ENCODE measurements at places on chromosomes 6 and 20.

DNA sequence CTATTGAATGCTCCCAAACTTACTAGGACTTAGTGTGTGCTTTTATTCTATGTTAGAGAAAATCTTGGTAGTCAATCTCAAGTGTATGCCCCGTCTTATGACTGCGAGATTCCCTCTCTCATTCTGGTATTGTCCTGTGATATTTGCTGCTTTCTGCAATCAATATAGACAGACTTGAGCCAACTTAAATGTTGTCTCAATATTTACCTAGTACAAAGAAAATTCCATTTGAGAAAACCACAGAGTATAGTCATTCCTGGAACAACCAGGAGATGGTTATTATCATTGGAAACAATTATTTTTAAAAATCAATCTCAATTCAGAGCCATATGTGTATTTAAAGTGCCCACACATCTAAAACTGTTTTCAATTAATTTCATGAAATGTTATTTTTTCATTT is 330.0 kb downstream of the NRN1 start:
- no peak for DNase-seq

DNA sequence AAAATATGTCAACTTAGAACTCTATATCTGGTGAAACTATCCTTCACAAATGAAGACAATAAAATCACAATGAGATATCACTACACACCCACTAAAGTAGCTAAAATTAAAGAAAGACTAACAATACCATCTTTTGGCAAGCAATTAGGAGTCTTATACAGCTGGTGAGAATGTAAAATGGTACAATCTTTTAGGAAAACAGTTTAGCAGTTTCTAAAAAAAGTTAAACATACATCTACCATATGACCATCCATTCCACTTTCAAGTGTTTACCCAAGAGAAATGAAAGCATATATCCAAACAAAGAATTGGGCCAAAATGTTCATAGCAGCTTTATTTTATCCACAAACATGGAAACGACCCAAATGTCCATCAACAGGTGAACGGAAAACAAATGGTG is 13.8 kb upstream of the EEF1A1 start:
- no peak for DNase-seq

GRCh38 chr6:85395746-85396145 is 54.1 kb upstream of the NT5E start:
- no peak for DNase-seq

GRCh38 chr6:25173246-25173645 is 105.9 kb upstream of the CARMIL1 start:
- no peak for DNase-seq

GRCh38 chr6:44676826-44677433 is 289.4 kb downstream of the CDC5L start:
- DNase-seq, result no peak

- no peak for DNase-seq
Measured at GRCh38 chr6:20763296-20763695, 229.0 kb downstream of the CDKAL1 start.

DNA sequence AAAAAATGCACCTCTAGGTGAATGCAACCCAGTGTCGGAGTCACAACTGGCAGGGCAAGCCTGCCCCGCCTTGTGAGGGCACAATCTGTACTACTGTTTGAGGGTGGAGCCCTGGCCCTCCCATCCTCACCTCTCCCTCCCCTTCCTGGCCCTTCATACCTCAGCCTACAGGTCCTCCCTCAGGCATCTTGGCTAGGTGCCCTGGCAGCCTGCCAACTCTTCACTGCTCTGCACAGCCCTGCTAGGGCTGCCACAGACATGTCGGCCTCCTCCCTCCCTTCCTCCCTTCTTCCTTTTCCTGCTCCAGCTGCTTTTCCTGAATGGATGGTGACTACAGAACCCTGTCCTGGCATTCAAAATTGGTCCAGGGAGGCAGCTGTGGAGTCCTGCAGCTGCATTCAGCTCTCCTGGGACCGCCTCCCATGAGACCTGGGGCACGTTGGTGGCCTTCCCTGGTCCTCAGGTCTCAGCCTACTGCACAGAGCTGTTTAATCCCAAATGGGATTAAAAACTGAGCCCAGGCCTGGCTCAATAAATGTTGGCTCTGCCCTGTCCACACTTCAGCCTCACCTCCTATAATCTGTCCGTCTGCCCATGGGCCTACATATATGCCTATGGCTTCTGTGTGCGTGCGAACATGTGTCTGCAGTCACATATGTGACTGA is 52.7 kb downstream of the CDH22 start:
- no peak for DNase-seq

DNA sequence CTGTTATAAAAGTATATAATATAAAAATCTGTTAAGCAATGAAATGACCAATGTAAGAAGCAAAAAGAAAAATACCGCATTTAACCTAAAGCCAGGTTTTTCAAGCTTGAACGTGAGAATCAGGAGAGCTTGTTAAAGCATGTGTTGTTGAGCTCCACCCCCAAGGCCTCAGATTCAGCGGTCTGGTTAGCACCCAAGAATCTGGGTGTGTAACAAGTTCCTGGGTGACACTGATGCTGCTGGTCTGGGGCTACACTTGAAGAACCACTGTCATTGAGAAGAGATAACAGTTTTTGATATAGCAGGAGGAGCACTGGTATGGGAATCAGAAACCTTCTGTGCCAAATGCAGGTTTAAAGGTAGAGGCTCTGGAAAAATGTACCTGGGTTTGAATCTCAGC is 154.0 kb downstream of the ID4 start:
- DNase-seq, result no peak

DNA sequence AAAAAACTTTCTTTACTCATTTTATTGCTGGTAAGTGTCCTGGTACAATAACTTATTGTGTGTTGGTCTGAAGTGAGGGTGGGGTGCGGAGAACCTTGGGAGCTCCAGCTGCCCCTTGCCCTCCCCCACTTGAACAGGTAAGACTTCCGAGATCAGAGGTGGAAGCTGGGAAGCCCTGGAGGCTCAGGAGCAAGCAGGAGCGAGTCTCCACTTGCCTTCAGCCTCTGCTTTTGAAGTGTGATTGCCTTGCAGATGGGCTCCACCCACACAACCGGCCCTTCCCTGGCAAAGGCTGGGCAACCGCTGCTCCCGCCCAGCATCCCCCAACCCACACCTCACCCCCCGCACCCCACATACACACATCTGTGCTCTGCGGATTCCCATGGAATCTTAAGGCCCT is 179.6 kb downstream of the TFAP2C start:
- no peak for DNase-seq

DNA sequence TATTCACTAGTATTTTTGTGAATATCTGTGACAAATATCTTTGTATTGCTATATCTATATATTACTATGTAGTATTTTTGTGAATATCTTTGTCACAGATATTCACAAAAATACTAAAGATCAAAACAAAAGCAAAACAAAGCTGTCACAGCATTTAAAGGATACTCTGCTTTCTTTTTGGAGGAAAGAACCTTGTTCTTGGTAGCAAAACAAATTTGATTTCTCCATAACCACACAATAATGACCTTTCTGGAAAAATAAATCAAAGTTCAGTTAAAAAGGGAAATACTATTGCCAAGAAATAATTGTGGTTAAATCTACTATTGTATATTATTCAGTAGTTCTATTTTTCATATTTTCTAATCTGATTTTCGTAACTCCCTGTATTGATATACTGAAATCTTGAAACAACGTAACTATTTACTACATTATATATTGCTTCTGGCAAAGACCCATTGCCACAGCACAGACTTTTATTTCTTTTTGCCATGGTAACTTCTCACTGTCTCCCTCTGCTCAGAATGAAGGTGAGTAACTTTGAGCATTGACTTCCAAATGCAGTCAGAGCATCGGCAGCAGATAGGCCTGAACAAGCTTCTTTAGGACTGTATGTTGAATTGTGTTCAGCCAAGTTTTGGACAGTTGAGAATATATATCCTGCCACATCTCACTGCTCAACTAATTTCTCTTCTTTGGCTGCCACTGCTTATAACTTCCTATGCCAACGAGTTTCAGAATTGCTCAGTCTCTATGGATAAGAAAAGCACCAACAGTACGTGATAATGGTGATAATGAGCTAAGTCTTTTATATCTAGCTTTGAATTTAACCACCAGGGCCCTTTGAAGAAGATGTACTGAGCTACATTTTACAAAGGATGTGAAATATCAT is 1097.2 kb upstream of the GJE1 start:
- DNase-seq, result no peak

GRCh38 chr6:116084284-116084683 is 16.4 kb upstream of the NT5DC1 start:
- no peak for DNase-seq

- DNase-seq, result no peak
Measured at GRCh38 chr20:6818033-6818808, 50.7 kb downstream of the BMP2 start.

DNA sequence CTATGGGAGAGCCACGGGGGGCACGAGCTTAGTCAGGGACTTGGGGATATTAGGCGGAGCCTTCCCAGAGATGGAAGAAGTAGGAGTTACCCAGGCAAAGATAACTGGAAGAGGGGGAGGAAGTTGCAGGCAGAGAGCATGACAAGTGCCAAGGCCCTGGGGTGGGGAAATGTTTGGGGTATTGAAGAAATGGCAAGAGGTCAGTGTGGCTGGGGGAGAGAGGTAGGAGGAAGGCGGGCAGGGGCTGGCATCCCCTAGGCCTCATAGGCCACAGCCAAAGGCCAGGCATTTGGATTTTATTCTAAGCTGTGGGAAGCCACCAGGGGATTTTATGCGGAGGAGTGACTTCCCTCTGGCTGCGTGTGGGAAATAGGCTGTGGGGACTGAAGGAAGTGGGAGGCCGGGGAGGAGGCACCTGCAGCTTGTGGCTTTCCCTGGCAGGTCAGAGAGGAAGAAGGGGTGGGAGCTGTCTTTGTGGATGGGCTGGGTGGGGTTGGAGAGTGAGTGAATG is 22.7 kb downstream of the SNAI1 start:
- DNase-seq, result no peak

DNA sequence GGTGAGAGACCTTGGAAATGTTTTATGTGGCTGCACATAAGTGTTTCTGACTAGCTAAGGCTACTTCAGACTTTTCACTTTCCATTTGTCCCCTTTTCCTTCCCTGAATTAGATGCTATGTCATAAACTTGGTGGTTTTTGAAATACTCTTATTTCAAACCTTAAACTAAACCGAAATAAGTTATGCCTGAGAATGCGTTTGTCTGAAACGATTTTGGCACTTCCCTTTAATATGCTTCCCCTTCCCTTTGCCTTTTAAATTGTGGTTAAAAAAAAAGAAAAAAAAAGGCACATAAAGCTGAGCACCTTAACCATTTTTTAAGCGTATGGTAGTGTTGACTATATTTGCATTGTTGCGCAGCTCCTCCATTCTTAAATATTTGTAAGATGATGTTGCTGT is 14.3 kb downstream of the ZNF451 start:
- DNase-seq, result no peak

- DNase-seq, result no peak
Measured at GRCh38 chr20:42252116-42252515, 633.9 kb upstream of the CHD6 start.

GRCh38 chr6:16227605-16228004 is 10.8 kb upstream of the GMPR start:
- no peak for DNase-seq

- no peak for DNase-seq
Measured at GRCh38 chr6:106729841-106730240, 100.5 kb downstream of the QRSL1 start.

- no peak for DNase-seq
Measured at GRCh38 chr6:24660105-24660504, 6.6 kb downstream of the TDP2 start.

DNA sequence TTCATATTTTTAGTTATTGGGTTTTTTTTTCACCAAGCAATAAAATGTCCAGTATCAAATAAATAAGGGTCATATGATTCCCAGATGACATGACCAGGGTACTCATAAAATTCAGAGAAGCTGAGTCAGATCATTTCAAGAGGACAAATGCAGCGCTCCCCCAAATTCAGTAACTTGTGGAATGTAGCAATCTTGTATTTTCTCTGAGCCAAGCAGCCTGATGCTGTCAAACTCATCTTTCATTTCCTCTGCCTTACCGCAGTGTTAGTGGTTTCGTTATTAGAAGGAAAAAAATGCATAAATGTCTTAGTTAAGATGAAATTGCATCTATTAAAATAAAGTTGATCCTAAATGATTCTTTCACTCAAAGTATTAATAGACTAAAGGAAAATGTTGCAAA is 57.8 kb upstream of the EDN1 start:
- DNase-seq, result no peak

GRCh38 chr20:25622450-25623224 is 1.2 kb downstream of the NANP start:
- DNase-seq, result no peak

- DNase-seq, result peak; percentile 44
Measured at GRCh38 chr6:169969372-169970099, 218.1 kb downstream of the ERMARD start.

GRCh38 chr20:11716239-11716944 is 201.3 kb upstream of the BTBD3 start:
- no peak for DNase-seq

GRCh38 chr6:40960742-40961430 is 78.1 kb downstream of the UNC5CL start:
- no peak for DNase-seq

DNA sequence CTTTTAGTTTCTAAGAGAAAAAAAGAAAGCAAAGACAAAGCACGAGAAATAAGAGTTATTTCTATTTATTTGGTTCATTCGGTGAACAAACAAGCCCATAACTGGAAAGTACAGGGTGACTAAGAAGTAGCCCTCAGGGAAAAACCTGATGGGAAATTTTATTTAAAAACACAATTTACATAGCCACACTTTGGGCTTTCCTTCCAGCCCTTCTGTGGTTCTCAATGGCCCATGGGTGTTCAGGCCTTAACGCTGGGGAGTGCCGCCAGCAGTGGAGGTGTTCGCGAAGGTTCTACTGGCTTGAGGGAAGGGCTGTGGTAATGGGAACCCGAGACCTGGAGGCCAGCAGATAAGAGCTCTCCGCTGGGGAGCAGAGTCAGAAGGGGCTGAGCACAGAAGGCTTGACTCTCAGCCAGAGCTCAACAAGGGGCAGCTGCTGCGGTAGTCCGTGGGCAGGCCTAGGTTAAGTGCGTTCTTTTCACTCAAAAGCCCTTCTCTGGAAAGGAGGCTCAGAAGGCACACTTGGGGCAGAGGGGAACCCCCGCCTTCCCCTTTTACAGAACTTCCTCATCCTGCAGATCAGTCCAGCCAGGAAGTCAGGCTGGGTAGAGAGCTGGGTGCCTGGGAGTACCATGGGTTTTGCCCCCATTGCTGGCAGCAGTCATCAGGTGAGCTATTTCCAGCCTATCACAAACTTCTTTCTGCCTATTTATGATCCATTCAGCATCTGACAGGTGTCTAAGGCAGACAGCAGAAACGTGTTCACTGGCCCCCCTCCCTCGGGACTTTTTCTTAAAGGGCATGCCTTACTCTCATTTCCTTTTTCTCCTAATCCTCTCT is 8.8 kb upstream of the CD83 start:
- no peak for DNase-seq

- DNase-seq, result no peak
Measured at GRCh38 chr6:39281312-39281980, 32.8 kb downstream of the KCNK17 start.
